ENCODE measurements at places on chromosomes 12 and 14.

DNA sequence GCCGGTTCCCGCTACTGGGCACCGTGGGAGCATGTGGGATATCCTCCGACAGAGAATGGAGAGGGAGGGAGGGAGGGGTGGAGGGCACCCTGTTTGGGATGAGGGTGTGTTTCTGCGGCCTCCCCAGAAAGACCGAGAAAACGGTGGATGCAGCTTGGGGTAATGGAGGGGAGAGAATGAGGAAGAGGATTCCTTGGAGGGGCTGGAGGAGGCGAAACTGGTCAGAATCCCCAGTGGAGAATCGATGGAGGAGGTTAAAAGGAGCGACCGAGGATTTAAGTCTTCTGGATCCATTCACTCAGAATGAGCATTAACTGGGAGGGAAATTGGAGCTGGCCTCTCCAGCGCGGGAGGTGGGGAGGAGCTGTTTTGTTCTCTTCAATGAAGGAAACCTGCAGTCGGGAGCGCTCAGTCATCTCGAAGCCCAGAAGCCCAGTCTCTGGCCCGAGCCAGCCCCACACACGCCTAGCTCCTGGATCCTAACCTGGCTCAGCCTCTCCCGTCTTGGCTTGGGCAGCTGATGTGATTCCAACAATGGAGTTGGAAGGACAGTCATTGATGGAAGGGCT is 581 bp downstream of the ARG2 start:
- no peak for DNase-seq

GRCh38 chr12:41627476-41627875 is 439.4 kb downstream of the PDZRN4 start:
- DNase-seq, result no peak

GRCh38 chr14:104927432-104927816 is 2.7 kb downstream of the PLD4 start:
- no peak for DNase-seq

DNA sequence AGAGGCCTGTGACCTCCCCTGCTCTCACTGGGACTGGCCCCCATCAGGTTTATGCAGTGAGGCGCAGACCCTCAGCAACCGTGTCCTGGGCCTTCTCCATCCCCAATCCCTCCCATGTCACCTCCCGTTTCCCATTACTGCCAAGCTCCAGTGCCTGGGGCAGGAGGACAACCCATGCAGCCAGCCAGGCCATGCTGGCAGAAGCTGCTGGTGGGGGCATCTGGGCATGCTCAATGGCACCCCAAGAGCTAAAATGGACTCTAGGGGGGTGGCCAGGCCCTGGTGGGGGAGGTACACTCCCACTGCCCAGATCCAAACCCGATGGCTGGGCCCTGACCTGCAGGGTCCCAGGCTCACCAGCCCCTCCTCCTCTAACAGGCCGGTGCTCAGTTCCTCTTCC is 20.5 kb upstream of the GPR132 start:
- no peak for DNase-seq

GRCh38 chr12:3530548-3530947 is 39.5 kb downstream of the PRMT8 start:
- no peak for DNase-seq

DNA sequence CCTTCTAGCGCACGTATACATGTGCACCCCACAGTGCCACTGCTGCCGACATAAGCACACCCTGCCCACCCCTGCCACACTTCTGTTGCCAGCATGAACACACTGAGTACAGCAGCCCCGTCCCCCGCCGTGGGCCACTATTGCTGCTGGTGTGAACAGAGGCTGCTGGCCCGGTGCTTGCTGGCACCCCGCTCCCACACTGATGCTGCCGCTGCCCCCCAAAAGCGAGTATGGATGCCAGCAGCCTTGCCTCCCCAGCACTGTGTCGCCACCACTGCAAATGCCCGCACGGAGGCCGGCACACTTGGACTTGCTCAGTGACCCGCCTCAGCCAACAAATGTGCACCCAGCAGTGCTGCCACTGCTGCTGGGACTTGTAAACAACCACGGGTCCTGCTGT is 872.4 kb upstream of the ATXN7L3B start:
- DNase-seq, result no peak

- DNase-seq, result no peak
Observed at GRCh38 chr12:28390206-28390605, 199.9 kb downstream of the CCDC91 start.

DNA sequence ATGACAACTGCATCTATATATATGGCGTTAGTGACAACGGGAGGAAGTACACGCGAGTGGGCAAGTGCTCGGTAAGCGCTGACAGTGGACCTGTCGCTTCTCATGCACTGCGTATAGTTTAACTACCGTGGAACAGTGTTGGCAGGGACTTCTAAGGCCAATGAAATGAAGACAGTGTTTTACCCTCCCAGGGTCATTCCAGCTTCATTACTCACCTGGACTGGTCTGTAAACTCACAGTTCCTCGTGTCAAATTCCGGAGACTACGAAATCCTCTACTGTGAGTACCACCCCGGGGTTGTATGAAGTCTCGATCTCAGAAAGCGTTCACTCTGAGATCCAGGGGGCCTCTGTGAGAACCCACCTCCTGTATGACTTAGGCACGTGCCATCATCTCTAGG is 129.2 kb upstream of the EVL start:
- no peak for DNase-seq

DNA sequence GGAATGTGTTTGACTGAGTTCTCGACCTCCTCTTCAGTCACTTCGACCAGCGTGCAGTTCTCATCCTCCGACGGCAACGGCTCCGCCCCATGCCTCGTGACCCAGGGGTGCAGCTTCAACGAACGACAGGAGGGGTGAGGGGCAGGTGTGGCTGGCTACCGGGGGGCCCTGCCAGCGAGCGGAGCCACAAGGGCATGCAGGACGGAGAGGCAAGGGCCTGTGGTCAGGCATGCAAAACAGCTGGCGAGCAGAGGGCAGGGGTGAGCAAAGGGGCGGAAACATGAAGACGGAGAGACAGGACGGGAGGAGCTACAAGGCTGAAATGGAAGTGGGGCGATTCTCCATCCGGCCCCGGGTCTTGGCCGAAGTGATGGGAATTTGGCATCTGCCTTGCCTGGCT is 38.7 kb downstream of the P2RX4 start:
- DNase-seq, result no peak

DNA sequence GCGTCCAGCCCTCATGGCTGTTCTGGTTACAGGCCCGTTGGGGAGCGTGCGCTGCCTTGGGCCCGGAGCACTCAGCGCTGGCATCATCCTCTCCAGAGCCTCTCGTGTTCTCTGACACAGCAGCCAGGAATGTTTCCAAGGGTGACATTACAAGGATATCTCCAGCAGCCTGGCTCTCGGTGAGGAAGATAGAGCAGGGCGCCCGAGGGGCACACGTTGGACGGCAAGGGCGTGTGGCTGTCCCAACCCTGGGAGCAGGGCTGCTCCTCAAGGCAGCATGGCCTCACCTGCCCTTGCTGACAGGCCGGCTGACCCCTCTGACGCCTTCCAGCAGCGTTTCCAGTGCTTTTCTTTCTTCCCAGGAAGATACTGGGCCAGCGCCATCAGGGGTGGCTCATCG is 14.4 kb downstream of the LRCOL1 start:
- no peak for DNase-seq

- no peak for DNase-seq
Observed at GRCh38 chr12:130876297-130876696, 4.4 kb downstream of the RAN start.

DNA sequence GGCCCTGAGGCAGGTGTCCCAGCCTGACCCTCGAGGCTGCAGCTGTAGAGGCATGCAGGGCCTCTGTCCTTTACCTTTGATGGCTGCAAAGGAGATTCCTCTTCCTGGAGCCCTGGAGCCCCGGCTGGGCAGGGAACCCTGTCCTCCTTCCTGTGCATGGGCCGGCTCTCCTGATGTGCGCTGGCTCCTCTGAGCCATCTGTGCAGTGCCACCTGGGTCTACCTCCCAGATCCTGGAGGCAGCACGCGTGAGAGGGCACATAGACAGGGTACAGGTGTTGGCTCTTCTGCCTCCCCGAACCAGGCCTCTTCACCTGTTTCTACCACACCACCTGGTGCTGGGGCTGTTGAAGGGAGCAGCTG is 115.1 kb downstream of the BEGAIN start:
- no peak for DNase-seq

DNA sequence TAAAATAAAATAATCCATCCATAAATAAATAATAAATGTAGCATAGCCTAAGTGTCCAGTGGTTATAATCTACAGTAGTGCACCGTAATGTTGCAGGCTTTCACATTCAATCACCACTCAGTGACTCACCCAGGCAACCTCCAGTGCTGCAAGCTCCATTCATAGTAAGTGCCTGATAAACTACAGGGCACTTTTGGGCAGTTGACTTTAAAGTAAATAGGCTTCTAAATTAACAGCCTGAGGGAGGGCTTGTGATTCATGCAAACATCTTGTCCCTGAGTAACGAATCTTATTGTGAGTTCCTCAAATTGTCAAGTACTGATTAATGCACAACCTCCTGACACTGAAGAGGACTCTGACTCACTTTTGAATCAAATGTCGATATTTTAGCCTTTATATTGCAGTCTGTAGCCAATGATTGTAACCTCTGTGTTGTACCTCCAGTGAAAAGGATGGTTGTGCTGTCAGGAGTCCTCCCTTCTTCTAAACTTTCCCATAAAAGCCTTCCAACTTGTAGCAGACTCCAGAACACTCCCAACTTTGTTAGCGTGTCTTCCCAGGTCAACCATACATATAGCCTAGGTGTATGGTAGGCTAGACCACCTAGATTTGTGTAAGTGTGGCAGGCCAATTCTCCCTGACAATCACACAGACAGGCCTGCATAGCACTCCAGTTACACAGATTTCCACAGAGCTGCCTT is 55.0 kb upstream of the BICD1 start:
- DNase-seq, result no peak

DNA sequence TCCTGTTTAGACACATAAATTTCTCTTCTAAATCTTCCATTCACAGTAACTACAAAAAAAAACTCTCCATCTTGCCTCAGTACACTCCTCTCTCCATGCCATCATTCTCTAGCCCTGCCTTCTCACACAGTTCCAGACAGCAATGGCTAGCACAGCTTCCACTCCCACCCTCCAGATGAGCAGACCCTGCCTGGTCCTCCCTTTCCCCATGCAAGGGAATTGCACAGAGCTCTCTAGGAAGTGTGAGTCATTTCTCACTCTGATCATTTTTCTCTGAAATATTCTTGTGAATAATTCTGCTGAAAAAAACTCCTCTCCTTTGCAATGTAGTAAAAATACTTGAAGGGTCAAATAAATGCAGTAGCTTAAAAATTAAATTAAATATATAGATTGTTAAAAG is 170.6 kb downstream of the BMP4 start:
- DNase-seq, result no peak

GRCh38 chr12:124248941-124249825 is 45.7 kb upstream of the RFLNA start:
- DNase-seq, result no peak

- DNase-seq, result no peak
Observed at GRCh38 chr14:61409782-61410181, 88.4 kb downstream of the PRKCH start.
